ENCODE measurements at places on chromosomes 5 and 9.
A peak's percentile ranks its signal among the peaks of the same experiment; 100 is the strongest.

DNA sequence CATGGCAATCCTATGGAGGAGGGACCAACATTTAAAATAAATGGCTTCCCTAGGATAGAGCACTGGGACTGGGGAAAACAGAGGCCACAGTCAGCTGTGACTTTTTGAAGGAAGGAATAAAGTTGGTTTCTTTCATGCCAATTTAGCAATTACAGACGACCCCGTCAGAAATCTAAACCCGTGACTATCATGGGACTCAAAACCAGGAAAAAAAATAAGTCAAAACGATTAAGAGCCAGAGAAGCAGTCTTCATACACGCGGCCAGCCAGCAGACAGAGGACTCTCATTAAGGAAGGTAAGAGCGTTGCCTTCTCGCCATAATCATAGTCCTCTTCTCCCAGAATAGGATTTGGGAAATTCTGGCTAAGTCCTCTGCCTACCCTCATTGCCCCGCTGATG is at the start of gene MLANA:
Gene MLANA (plus strand): TSS at position 249 of the 400 bp plus-strand sequence. CDS start 1,586 bp downstream, outside the sequence.
- DNase-seq, result no peak

DNA sequence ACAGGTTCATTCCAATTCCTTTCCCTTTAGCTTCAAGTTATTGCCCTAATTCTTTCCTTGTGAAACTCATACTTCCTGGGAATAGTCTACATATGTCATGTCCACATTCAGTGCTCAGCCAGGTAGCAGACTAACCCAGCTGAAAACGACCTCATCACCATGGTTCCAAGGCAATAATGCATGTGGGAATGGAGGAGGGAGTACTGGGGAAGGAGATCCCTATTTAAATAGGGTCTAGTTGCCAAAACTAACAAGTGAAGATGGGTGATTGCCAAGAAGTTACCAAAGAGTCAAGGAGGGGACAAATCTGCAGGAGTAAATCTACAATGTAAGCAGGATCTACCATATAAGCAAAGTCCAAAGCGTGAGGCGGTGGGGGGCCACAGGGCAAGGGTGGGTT is 47.3 kb upstream of the MCTP1 start:
- DNase-seq, result no peak

DNA sequence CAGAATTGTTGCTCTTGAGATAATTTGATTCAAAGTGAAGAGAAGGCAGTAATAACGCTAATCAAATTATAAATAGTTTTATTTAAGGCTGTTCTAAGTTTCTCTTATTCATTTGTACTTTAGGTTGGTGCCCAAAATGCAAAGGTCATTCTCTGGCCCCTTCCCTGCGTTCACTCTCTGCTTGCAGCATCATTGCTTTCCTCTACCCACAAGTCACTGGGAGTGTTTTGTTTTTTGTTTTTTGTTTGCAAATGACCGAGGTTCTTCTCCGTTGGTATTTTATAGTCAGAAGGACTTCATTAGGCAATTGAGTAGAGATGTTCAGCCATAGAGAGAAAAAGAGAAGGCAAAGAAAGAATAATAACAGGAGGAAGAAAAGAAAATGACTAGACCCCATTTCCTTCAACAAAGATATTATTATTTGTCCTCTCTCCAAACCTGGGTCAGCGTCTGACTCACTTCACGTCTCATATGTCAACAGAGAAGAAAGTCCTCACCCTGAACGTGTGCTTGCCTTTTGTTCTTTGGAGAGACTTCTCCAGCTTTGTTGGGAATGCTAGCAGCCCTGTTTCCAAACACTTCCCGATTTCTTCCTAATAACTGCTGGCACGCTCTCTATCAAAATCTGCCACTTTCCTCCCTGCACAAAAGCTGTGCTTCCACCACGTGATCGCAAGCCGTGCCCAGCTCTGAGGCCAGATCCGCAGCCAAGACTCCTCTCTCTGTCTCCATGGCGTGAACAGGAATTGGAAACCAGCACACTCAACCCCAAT is 119.8 kb downstream of the EBF1 start:
- no peak for DNase-seq

DNA sequence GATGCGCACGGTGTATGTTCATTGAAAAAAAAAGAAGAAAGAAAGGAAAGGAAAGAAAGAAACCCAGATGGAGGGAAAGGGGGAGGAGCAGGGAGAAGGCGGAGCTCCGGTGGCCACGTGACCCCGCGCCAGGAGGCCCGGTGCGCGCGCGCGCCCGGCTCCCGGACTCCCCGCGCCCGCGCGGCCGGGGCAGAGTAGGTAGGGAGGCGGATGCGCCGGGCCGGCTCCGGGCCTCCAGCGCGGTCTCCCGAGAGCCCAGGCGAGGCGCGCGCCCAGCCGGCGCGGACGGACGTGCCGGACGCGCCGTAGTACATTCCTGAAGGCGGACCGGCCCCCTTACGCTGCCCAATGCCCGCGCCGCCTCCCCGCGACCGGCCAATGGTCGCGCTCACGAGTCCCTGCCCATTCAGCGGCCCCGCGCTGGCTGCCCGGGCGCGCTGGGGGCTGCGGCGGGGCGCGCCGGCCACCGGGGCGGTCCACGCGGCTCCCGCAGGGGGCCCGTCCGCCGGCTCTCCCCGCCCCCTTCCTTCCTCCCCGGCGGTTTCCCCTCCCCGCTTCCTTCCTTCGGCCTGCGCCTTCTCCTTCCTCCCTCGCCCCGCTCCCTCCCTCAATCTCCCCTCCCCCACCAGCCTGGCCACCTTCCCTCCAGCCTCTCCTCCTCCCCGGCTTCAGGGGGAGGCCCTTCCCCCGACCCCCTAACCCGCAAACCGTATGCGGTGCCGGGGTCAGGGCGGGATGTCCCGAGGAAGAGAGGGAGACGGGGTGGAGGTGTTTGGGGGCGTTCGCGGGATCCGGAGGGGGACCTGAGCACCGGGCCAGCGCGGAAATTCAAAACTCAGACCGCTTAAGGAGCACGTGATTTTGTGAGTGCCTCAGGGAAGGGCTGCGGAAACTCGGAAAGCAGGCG is 5.8 kb downstream of the PTCH1 start:
- peak; percentile 81 for DNase-seq

- DNase-seq, result no peak
Measured at GRCh38 chr5:86797677-86798076, 179.9 kb downstream of the COX7C start.

DNA sequence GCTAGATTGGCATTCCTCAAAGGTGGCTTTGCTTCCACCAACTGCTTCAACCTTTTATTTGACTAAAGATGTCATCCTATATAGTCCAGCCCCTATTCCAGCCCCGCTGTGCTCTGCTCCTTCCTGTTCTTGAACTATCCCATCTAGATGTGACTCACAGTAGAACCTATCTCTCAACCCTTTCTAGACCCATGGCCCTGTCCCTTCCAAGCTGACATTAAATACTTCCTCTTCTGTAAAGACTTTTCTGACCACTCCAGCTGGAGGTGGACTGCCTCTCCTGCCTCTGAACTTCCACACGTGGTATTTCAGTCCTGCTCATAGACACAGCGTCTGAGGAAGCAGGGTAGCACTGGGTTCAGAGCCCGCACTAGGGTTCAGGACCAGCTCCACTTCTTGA is 32.4 kb downstream of the OSTF1 start:
- DNase-seq, result no peak

- no peak for DNase-seq
Measured at GRCh38 chr5:141150224-141150992, 551 bp downstream of the PCDHB6 start.

DNA sequence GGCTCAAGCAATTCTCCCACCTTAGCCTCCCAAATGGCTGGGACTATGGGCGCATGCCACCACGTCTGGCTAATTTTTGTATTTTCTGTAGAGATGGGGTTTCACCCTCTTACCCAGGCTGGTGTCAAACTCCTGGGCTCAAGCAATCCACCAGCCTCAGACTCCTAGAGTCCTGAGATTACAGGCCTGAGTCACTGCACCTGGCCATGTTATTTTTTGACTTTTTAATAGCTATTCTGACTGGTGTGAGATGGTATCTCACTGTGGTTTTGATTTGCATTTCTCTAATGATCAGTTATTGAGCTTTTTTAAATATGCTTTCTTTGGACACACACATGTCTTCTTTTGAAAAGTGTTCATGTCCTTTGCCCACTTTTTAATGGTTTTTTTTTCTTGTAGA is 38.2 kb downstream of the FBXW2 start:
- no peak for DNase-seq

DNA sequence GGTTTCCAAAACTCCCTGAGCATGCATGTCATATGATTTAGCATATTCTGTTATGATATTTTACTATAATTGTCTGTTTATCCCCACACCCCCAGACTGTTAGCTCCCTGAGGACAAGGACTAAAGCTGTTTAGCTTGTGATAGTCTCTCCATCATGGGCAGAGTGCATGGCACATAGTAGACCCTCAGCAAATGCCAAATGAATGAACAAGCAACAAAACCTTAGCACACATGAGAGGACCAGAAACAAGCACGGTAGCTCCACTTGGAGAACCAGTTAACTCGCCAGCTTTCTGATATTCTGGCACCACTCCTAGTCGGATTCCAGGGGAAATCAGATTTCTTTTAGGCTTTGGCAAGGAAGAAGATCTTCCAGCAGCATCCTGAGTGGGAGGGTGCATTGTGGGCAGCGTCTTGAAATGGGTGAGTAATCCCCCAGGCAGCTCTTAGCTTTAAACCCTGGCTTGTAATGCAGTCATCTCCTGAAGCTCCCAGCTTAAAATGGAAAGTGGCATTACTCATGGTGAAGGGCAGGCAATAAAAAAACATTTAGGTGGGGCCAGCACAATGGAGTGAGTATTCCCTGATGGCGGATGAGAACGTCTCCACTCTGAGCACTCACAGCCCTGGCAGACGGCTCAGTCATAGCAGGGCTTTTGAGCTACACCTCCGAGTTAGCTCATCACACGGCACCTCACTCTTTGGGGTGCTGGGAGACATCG is 41.1 kb downstream of the FGF1 start:
- DNase-seq, result no peak

DNA sequence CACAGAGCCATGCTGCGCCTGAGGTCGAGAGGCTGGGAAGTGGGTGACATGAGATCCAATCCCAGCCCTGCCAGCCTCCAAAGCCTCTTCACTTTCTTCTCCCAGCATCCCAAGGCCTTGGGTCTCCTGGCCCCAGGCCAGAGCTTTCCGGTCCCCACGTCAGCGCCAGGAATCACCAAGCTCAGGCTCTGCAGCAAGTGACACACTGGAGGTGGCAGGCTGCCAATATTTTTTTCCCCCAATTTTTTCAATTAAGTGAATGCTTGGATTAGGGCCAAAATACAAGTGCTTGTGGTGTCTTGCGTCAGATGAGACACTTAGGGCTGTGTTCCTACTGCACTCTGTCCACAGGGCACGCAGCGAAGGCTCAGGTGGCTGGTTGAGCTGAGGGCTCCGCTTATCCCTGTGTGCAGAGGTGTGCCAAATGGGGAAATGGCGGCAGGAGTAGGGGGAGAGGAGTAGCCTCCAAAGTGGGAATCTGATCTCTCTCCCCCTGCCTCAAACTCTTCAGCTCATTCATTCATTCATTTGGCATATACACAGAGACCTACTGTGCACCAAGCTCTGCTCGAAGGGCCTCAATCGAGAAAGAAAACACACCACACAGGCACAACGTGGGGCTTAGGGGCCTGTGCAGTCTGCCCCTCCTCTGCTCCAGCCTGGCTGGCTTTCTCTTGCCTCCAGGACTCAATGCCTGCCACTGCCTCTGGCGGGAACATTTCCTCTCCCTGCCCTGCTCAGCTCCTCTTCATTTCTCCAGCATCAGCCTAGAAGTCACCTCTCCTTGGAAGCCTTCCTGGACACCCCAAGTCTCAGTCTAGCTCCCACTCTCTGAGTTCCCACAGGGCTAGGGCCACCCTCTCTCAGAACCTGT is 16.6 kb downstream of the SH3PXD2B start:
- no peak for DNase-seq

- DNase-seq, result no peak
Measured at GRCh38 chr5:123864578-123864977, 352.6 kb downstream of the CSNK1G3 start.

- no peak for DNase-seq
Measured at GRCh38 chr5:161078793-161079192, 226.8 kb upstream of the ATP10B start.

DNA sequence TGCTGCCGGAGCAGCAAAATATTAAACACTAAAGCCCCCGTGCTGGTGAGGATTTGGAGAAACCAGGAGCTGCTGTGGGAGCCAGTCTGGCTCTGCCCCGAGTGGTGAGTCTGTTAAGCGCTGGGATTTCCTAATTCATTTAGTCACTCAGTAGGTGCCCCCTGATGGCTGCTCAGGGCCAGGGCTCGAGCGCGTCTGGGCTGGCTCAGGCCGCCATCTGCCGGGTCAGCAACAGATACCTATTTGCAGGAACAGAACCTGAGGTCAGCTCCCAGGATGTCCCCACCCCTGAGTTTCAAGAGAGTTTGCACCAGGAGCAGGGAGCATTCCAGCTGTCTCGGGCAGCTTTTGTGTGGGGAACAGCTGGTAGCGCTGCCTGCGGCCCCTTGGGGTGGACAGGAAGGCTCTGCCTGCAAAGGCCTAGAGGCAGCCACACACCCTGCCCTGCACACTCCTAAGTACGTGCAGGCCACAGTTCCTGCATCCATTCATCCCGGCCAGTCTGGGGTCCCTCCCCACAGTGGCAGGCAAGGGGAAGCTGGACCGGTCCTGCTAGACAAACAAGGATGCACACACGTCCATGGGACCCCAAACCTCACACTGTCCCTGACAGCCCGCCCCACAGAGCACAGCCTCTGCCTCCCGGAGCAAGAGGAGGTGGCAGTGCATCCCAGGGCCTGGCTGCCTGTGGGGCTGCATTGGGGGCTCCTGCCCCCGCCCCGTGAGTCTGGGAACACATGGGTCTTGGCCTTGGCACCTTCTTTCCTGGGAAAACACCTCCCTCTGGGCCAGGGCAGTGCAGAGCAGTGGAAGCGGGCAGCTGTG is 83.7 kb downstream of the ADAMTS2 start:
- DNase-seq, result no peak

DNA sequence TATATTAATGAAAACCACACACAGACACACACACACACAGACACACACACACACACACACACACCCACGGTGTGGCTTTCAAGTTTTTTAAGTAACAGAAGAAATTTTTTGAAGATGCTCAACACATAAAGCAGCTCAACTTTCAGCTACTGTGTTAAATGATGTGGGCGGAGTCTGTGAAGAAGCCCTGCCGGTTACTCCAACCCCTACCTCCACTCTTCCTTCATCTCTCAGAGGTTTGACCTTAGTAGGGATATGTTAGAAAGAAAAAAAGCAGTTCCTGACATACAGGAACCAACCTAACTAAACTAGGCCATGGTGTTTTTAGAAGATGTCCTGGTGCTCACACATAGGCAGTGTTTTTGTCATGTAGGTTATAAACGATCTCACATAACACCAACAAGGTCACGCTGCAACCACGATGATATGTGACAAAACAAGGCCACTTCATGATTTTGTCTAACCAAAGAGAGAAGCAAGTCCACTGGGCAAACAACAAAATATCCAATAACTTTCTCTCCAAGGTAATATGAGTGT is 112.8 kb downstream of the EMB start:
- DNase-seq, result no peak
